LoVo (cell line): ENCODE measurements at places on chromosomes 13 and 19.

DNA sequence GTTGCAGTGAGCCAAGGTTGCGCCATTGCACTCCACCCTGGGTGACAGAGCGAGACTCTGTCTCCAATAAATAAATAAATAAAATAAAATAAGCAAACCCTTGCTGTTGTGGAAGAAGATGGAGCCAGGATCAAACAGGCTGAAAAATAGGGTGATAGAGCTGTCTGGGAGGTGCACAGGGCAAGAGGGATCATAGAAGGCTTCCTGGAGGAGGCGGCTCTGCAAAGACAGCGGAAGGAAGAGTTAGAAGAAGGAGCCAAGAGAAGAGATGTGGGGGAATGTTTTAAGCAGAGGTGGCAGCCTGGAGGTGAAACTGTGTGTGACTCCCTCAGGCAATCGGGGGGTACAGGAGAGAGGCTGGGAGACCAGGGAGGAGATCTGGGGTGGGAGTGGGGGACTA, 40.6 kb downstream of the ZNRF4 start:
- DNase-seq: no peak

- DNase-seq: peak; percentile 30
Measured at GRCh38 chr13:30615866-30616541, 1.7 kb upstream of the USPL1 start.

GRCh38 chr19:32688311-32688710, 3.3 kb upstream of the NUDT19 start:
- no peak for DNase-seq

GRCh38 chr19:29371251-29372090, 154.3 kb upstream of the VSTM2B start:
- no peak for DNase-seq

GRCh38 chr19:42269478-42270345, 660 bp downstream of the CIC start:
- DNase-seq: no peak

- DNase-seq: no peak
Measured at GRCh38 chr13:113947311-113948033, 26.4 kb downstream of the C13orf46 start.

DNA sequence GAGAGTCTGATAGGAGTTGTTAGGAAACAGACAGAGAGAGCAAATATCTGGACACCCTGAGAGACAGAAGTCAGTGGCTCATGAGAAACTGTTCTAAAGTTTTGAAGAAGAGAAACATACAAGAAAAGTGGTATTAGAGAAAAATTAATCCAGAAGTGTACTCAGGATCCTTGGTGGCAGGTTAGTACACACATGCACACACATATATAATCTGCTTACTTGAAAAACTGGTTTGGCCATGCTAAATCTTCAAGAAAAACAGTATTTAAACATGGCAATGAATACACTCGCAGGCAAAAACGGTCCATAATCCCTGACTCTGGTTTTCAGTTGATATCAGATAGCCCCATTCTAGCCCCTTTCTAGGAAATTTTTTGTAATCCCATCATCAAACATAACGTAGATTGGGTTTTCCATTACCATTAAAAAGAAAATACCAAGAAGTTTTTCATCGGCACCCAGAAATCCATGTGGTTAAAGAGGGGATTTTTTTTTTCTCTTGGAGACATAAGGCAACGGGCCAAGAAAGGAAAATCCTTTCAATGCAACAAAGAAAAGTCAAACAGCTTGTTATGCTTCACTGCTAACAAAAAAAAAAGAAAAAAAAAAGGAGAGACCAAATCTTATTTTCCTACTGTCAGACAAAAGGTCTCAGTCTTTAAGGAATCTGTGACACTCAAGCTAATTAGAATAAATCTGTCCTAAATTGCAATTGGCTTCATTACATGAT, 178.0 kb upstream of the MIR17HG start:
- no peak for DNase-seq

DNA sequence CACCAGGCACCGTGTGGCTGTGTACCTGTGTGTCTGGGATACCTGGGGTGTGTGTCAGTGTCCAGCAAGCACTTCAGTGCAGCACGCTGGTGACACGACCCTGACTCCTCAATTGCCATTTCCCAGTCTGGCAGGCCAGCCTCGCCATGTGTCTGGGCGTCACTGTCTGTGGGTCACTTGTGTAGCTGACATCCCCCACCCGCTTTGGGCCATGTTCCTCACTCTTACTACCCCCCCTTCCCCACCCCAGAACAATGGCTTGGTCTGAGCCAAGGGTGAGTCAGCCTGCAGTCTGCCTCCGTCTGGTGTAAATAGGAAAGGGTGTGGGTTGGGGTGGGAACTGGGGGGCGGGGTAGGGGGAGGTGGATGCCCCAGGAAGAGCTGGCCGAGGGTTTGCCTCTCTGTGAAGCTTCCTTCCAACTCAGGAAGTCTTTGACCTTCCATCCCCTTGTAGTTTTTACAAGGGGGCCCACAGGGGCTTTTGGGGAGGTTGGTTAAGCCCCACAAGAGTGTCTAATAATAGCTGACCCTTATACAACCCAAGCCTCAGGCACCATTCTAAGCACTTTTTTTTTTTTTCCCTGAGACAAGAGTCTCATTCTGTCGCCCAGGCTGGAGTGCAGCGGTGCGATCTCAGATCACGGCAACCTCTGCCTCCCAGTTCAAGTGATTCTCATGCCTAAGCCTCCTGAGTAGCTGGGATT, 17.6 kb downstream of the NOVA2 start:
- no peak for DNase-seq

DNA sequence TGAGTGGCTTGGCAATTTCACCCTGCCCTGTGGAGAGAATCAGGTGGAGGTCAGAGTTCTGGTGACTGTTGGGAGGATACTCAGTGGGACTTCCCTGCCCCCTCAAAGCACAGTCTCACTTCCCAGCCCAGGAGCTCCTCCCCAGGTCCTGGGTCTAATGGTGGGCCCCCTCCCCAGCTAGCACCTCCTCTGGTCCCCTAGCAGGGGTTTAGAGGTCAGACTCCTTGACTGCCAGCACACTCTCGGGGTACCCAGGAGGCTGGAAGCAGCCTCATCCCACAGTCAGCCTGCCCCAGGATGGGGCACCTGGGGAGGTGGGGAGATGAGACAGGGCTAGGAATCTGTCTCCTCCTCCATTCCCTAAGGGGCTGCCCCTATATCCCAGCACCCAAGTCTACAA, 65.2 kb downstream of the COLGALT1 start:
- no peak for DNase-seq

DNA sequence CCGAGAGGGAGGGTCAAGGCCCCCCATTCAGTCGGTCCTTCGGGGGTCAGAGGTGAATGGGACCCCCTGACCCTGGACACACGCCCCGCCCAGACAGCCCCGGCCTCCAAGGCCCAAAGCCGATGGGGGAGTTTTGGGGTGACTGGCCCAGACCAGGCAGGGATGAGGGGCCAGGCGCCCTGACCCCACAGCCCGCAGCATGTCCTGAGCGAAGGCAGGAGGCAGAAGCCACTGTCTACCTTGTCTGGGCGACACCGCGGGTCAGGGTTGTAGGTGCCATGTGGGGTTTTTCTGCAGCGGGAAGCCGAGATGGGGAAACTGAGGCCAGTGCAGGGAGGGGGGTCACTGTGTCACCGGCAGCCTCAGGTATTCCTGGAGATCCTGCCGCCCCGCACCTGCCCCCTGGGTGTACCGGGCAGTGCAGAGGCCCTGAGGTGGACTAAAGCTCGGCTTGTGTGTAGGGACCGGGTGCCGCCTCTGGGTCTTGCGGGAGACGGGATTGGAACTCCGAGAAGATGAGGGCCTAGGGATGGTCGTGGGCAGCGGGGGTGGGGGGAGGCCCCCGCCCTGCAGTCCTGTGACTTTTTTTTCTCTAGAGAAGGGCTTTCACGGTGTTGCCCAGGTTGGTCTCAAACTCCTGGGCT, 8.5 kb downstream of the ARID3A start:
- no peak for DNase-seq

DNA sequence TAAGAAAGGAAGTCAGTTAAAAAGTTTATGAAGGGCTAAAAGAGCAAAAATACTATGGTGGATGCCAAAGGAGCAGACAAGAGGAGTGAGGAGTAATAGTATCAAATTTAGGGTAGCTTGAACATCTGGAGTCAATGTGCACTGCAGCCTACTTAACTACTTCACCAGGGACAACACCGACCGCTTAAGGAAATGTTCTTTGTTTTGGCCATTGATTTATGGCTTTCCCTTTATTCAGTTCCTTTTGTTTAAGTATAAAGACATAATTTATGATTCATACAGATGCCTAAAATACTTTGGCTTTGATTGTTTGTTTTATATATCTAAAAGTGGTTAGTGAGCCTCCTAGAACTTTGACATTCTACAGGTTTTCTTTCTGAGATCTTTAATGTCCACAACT, 276.3 kb upstream of the PRR20A start:
- DNase-seq: no peak

GRCh38 chr13:30737511-30738337, 2.4 kb downstream of the ALOX5AP start:
- DNase-seq: no peak

DNA sequence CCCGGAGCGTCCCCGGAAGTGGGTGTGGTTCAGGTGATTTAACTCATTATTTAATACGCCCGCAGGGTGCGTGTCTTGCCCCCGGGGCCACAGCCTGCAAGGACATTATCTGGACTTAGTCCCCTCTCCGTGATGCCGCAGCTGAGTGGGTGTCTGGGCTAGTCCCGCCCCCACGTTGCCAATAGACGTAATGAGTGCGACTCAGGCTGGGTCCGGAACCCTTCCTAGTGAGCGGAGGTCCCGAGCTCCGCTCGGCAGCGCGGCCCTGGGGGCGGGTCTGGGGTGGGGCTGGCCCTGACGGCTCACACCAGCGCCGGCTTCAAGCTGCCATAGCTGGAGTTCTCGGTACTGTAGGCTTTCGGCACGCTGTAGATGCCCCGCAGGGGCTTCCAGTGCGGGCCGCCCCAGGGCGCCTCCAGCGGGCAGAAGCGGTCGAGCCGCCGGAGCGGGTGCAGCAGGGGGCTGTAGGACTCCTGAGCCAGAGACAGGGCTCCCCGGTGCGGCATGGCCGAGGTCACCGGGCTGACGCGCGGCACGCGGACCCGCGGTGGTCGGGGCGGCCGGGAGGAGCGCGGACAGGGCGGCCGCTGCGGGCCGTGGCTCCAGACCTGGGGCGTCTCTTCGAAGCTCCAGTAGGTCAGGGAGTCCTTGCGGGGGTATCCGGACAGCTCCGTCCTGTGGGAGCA, 918 bp upstream of the LHB start:
- peak; percentile 63 for DNase-seq

GRCh38 chr19:40933025-40933424, 51.0 kb upstream of the CYP2A7 start:
- DNase-seq: no peak

- DNase-seq: no peak
Measured at GRCh38 chr19:45152504-45153338, 8.1 kb downstream of the NKPD1 start.

- no peak for DNase-seq
Measured at GRCh38 chr19:15911599-15912235, 13.8 kb upstream of the CYP4F2 start.

GRCh38 chr19:16117594-16118033, 5.9 kb downstream of the RAB8A start:
- DNase-seq: no peak

DNA sequence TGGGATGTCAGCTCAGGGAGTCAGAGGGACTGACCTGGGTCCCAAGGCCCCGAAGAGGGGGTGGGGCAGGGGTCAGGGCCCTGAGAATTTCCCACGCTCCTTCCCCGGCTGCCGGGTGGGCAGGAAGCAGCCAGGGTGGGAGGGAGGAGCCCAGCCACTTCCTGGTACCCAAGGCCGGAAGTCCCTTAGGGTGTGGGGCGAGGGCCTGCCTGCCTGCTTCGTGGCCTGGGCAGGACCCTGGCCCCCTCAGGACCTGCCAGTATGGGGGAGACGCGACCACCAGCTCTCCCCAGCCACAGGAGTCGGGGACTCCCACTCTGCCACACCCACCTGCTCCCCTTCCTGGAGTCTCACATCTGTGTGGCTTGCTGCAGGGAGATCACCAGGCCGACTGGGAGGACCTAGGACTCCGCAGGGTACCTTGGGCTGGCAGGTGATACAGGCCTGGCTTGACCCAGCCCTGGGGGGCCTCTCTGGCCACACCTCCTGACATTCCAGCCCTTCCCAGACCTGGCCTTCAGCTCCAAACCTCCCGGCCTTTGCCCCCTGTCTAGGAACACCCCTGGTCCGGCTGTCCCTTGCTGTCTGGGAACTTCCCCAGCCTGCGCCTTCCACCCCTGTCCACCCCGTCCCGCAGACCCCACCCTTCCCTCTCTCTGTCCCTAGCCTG, 9.8 kb upstream of the CIRBP start:
- peak; percentile 65 for DNase-seq

- DNase-seq: no peak
Measured at GRCh38 chr19:46624958-46625661, at the start of gene PTGIR. PTGIR (minus strand) TSS chr19:46625089; CDS start chr19:46624225, 864 bp downstream.

GRCh38 chr13:113777311-113778260, 18.6 kb downstream of the TMEM255B start:
- DNase-seq: no peak

GRCh38 chr19:2428756-2429711, 1.6 kb upstream of the TIMM13 start:
- no peak for DNase-seq

- no peak for DNase-seq
Measured at GRCh38 chr13:67630640-67631039, 400.5 kb upstream of the PCDH9 start.

- DNase-seq: no peak
Measured at GRCh38 chr13:35723821-35724220, 247.3 kb upstream of the MAB21L1 start.
